Endothelial cell of umbilical vein (primary cell): ENCODE measurements at places on chromosomes 16 and 17.
A peak's percentile ranks its signal among the peaks of the same experiment; 100 is the strongest.

DNA sequence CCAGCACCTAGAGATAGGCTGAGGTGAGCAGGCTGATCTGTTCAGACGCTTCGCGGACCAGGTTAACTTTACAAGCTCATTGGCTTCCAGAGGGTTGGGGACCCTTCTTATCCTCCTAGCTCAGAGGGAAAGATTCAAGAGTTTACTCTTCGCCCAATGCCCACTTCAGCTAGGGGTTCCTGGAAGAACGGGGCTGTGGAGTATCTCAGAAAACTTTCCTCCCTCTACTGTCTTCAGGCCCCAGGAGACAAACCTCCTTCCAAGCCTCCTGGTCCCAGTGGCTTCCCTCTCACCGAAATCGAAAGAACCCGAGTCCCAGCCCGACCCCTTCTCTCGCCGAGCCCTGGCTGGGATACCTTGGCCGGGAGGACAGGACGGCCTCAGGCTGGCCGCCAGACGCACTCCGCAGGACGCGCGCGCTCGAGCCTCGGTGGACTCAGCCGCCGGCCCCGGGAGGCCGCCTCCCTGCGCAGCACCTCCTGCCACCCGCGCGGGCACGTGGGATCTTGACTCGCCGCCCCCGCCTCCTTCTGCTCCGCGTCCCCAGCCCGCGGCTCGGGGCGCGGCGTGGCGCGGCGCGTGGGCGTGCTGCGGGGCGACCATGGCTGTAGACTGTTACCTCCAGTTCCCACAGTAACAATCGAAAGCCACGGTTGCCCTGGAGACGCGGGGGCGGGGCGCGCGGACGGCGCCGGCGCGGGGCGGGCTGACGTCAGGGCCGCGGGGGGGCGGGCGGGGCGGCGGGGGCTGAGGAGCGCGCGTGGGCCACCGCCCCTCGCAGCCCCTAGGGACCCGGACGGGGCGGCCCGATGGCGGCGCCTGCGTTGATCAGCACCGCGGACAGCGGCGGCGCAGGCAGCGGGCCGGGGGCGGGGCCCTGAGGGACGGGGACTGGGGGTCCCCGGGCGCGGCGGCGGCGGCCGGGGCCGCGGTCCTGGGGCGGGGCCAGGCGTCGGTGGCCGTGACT lies 5.3 kb upstream of the HIC1 start:
- DNase-seq, result peak; percentile 78

DNA sequence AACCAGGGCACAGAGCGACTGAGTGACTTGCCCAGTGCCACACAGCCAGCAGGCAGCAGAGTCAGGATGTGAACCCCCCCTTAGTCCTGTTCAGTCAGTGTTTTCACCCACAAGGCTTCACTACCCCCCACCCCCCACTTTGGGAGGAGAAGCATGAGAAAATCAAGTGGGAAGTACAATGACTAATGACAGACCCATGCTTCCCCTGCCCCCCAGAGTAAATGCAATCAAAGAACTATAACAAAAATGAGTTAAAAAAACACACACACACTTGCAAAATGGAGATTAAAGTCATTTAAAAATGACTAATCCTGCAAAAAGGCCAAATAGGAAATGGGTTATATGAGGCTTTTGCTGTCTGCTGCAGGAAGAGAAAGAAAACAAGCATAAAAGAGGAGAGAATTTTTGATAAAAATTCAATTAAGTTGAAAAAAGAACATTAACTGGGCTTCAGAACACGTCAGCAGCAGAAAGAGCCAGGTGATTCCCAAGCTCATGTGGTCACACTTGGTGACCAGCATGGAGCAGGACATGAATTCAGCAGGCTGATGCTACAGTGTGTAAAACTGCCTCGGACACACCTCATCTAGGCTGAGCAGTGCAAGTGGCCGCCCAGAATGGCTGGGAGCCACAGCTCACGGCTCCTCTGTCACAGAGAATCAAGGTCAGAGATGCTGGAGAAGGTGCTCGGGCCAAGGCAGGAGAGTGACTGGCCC lies 212.3 kb downstream of the ZNF423 start:
- peak; percentile 90 for DNase-seq

DNA sequence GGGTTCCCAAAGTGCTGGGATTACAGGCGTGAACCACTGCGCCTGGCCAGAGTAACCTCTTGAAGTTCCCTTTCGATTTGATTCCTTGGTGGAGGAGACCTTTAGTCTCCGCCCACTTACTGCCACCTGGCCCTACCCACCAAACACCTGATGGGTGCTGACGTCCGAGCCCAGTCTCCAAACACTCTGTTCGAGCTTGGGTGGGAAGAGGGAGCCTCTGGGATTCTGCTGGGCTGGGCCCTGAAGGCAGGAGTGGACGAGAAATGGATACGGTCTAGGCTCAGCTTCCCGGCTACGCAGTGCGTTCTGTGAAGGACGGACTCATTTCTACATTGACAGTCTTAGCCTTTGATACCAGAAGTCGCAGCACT lies 870 bp upstream of the ITGA3 start:
- DNase-seq, result peak; percentile 17

- DNase-seq, result no peak
Measured at GRCh38 chr17:42163113-42163512, 8.3 kb upstream of the RAB5C start.

DNA sequence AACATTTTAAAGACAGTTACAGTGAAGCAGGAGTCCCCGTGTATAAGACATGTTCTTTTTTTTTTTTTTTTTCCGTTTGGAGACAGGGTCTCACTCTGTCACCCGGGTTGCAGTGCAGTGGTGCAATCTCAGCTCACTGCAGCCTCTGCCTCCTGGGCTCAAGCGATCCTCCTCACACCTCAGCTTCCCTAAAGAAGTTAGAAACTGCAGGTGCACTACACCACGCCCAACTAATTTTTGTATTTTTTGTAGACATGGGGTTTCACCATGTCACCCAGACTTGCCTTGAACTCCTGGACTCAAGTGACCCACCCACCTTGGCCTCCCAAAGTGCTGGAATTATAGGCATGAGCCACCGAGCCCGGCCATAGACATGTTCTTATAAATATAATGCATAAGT lies 3.0 kb downstream of the EVI2B start:
- no peak for DNase-seq

DNA sequence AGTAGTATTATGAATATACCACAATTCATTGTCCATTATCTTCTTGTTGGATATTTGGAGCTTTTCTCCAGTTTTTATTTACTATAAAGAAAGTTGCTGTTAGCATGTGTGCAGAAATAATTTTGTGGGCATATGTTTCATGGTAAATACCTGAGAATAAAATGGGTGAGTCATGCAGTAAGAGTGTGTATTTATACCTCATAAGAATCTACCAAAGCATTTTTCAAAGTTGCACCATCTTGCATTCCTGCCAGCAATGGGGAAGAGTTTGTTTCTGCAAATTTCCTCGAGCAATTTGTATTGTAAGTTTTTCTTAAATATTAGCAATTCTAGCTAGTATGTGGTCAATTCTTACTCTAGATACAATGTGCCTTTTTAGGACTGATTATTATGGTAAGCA lies 7.9 kb upstream of the MON1B start:
- no peak for DNase-seq

GRCh38 chr16:57797216-57797525 lies 5.1 kb downstream of the KIFC3 start:
- no peak for DNase-seq

GRCh38 chr17:57370037-57370581 lies 113.8 kb downstream of the MSI2 start:
- no peak for DNase-seq

- no peak for DNase-seq
Measured at GRCh38 chr16:6665126-6665525, 667.5 kb upstream of the RBFOX1 start.

GRCh38 chr17:18160128-18160856 lies 23.3 kb upstream of the ALKBH5 start:
- DNase-seq, result no peak

GRCh38 chr16:81384006-81384405 lies 60.6 kb upstream of the CMIP start:
- DNase-seq, result peak; percentile 95
